Right ventricle myocardium inferior (tissue), 1 donor: ENCODE measurements at places on chromosomes 7 and 10. TPM values are rescaled to one million over a fixed set of nuclear protein-coding genes. Genes with fewer than 3 reads are reported as not detected.

GPNMB gene
- total RNA-seq, result 234 TPM

EBLN1 gene
- total RNA-seq, result not detected

DNA sequence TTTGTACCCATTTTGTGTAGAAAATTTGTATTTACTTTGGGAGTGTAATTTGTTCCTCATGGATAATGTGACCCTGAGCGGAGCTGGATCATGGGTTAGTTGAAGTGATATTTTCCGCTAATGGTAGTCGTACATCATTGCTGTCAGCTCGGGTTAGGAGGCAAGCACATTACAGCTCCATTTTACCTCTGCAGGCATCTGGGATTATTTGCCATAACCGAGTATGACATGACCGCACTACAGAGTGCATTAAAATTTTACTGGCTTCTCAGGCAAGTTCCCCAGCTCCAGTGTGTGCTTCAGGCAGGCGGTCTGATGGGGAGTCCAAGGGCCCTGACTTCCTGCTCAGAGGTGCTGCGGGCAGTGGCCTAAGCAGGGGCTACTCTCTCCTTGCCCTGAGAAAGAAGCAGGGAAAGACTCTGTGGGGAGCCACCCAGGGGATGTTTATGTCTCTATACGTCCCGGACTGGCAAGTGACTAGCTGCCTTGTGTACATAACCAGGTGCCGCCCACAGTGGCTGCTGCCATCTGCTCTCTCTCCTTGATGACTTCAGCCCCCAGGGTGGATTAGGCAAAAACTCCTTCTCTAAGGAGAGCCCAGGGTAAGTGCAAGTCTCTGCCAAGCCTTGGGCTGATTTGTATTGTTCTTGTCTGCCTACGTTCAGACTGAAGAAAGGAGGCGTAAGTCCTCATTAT lies 685.3 kb upstream of the GALNT17 start:
- DNase-seq, result no peak

DNA sequence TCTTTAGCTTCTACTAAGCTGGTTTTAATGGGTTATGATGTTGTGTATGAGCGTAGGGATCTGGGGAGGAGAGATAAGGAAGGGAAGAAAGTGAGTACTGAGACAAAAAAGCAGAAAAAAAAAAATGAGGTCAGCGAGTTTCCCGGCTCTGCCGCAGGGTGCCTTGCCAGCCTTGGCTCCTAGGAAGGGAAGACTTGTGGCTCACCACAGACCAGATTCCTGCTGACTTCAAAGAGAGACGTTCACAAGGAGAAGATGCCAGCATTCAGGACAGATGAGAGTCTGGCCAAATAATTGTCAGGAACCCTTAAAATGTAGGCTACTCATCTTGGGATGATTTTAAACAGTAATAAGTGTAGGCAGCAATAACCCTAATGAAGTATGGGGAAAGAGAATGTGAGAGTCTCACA lies 11.4 kb upstream of the FAS start:
- no peak for DNase-seq

DNA sequence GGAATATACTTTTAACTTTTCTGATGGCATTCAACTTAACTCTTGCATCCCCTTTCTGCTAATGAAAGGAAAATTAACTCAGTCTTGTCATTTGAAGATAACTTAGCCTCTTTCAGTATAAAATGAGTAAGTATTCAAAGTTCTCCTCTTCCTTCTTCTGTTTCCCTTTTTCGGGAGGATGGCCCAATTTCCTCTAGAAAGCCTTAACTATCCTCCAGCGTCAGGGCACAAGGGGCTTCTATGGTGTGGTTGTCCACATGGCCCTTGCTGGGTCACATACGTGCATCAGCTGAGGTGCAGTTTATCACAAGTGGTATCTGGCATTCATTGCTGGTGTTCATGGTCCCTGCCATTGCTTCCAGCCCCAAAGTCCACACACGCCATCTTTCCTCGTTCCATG lies 17.8 kb upstream of the GSAP start:
- no peak for DNase-seq

NOC3L gene
- total RNA-seq, result 8.1 TPM

DNA sequence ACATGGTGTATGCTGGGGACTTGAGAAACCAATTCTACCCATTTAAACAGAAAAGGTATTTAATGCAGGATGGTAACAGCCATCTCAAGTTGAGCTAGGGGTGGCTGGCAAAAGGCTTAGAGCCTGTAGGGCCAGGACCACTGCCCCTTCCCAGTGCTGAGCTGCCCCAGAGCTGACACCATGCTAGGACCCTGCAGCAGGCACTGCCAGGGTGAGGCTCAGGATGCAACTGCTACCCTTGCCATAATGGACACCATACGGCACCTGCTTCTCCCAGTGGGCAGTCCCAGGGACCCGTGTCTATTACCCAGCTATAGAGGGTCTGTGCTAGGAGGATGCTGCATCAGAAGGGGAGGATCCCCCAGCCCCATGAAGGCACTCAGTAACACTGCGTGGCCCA lies 160.7 kb upstream of the ADCY1 start:
- DNase-seq, result no peak

- no peak for DNase-seq
Measured at GRCh38 chr10:10814069-10814468, 203.6 kb upstream of the CELF2 start.

GRCh38 chr10:96642973-96643372 lies 56.2 kb upstream of the TM9SF3 start:
- peak; percentile 88 for DNase-seq

DNA sequence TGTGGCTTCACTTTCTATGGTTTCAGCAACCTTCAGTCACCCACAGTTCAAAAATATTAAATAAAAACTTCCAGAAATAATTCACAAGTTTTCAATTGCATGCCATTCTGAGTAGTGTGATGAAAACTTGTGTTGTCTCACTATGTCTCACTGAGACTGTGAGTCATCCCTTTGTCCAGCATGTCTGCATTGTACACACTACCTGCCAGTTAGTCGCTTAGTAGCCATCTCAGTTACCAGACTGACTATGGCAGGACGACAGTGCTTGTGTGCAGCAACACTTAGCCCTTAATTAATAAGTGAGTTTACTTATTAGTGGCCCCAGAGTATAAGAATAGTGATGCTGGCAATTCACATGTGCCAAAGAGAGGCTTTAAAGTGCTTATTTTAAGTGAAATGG lies 22.5 kb downstream of the CCDC186 start:
- DNase-seq, result no peak

DNA sequence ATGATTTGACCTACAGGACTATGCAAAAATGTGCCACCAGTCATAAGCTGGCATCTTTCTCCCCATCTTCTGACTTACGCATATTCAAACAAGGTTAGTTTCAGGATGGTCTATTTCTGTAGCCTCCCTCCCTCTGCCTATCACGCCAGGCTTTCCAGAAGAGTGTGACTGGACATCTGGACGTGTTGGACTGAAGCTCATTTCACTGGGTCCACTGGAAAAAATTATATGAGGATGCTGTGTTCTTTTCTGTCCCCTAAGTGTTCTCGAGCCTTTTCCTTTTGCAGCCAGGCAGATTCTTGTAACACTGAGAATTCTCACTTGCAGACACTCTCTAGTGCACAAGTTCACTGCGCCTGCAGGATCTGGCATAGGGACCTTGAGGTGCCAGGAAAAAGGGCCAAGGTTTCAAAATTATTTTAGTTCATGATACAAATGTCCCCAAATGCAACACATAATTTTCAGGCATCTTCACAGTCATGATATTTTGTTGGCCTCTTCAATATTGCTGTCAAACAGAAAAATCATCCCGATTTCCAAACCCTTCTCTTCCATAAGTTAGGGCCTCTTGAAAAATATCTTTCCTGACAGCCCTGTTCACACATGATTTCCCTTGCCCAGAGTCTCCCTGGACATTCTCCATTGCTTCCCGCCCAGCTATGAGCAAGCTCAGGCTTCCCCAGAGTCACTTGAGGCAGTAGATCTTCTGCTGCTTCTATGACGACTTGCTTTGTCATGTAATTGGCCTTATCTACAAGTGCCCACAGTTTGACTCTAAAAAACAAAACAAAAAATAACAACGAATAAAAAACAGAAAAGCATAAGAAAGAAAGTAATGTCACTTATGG lies 170.4 kb downstream of the BMPER start:
- DNase-seq, result no peak

- peak; percentile 20 for DNase-seq
Measured at GRCh38 chr10:128061306-128062300, 64.6 kb downstream of the MKI67 start.

DNA sequence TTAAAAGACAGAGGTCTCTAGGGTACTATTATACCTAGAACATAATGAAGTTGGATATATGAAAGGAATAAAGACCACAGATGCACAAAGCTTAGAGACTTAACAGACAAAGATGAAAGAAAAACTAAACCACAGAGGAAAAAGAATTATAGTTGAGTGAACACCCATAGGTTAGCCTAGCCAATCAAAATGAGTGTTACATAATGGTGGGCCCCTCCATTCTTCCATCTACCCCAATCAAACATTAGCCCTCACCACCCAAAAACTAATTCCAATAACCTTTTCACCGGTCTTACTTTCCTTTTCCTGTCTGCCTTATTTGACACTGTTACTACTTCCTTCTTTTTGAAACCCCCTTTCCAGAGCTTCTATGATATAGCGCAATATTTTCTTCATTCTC lies 130.1 kb downstream of the ELMO1 start:
- no peak for DNase-seq

CFAP70 gene
- 1.4 TPM for total RNA-seq

GRCh38 chr10:130888493-130888892 lies 423.0 kb downstream of the TCERG1L start:
- DNase-seq, result no peak

GRCh38 chr7:88357294-88357693 lies 50.6 kb upstream of the STEAP4 start:
- DNase-seq, result no peak

DNA sequence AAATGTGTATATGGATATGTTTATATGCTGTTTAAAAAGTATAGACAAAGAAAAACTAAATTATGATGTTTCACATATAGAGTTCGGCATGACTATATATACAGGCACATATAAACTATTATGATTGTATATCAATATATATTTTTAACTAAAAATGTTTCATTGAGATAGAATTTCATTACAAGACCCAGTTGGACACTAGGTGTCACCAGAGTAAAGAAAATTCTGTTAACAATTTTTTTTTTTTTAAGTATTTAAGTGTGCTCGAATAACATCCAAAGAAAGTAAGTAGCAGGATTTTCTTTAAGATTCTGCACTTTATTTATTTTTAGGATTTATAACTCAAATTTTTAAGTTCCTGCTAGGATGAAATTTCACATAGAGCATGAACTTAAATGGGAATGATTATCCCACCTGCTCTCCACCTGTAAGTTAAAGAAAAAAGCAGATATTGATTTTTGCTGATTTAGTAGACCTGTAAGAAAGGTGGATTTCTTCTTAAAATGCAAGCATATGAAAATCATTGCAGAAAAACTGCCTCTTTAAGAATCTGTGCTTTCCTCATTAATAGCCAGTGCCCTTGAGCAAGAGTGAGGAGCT lies 961.5 kb downstream of the PCDH15 start:
- DNase-seq, result no peak

DNA sequence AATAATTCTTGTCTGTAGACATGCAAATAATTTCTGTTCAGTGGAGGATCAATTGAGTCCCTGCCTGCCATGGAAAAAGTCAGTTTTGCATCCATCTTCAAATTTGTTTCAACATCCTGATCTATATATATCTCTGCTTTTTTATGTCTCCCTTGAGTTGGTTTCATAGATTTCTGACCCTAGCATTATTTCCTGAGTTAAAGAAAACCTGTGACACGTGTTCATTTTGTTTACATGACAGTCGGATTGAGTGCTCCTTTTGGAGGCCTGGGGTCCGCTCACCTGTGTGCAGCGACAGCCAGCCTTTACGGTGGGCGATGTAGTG lies 674 bp downstream of the MRPS24 start:
- no peak for DNase-seq

DNA sequence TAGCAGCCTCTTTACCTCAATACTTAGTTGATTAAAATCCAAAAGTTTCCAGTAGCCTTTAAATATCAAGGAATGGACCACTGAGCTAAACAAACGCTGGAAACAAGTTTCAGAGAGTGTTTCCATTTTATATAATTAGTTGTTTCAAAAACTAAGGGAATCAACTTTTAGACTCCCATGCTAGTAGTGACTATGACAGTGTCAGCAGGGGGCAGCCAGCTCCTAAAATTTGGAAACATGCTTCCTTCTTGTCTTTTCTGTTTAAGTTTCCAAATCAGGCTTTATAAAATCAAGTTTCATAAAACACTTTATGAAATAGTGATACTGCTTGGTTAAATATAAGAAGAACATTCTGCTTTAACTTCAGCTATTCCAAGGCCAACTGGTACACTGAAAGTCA lies 138.2 kb upstream of the TMEM229A start:
- no peak for DNase-seq

DNA sequence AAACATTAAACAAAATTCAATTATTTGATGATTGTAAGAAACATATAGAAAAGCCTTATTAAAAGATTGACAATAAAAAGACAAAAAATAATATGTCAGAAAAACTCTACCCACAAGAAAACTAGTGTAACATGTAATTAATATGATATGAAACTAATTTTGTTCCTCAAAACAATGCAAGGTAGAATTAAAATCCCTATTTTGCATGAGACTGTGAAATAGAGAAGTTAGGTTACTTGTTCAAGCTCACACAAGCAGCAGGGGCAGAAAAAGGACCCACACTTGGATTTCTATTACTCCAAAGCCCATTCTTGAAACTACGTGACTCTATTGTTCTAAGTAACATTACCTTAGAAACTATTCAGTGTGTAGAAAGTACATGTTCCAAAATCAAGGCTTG lies 96.4 kb downstream of the KCNMA1 start:
- no peak for DNase-seq

SLC39A12 gene
- not detected for total RNA-seq

- no peak for DNase-seq
Measured at GRCh38 chr7:74454021-74454924, 567 bp downstream of the GTF2IRD1 start.

- DNase-seq, result no peak
Measured at GRCh38 chr10:128191847-128192246, 65.6 kb upstream of the MKI67 start.

DNA sequence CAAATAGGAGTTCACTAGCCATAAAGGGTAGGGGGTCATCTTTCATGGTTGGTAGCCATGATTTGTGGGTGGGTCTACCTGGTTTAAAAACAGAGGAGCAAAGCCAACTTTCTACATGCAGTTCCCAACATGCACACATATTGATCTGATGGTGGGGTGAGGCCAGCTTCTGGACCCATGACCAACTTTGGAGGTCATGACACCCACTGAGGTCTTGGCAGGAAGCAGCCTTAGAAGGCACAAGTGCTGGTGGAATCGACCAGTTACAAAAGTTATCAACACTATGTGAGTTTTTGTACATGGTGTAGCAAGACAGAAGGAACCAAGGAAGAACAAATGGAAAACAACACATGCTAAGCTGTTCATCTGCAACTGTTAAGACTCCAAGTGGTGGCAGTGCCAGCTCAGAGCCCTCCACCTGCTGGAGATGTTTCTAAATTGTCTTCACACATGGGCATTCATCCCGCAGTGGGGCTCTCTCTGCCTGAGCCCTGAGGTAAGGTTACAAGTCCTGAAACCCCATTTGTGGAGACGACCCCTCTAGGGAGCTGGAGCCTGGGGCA lies 101.1 kb upstream of the TCF7L2 start:
- no peak for DNase-seq

DNA sequence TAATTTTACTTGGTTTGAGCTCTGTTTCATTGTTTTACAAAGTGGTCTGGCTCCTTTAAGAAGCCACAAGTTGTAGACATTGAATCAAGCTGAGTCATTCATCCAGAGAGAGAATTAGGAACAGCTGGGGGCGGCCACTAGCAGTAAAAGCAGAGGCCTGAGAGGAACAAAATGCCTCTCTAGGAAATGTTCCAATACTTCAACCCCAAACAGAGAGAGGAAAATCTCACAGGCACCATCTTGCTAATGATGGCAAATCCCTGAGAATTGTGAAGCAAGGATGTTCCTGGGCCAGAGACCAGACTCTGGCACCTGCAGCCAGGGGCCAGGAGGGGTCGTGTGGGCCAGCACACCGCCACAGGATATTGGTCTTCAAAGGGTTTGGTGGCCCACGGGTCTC lies 26.5 kb upstream of the TRIL start:
- DNase-seq, result peak; percentile 72
